ENCODE measurements at places on chromosomes 7 and 10. TPM values are rescaled to one million over a fixed set of nuclear protein-coding genes. Genes with fewer than 3 reads are reported as not detected.

DNA sequence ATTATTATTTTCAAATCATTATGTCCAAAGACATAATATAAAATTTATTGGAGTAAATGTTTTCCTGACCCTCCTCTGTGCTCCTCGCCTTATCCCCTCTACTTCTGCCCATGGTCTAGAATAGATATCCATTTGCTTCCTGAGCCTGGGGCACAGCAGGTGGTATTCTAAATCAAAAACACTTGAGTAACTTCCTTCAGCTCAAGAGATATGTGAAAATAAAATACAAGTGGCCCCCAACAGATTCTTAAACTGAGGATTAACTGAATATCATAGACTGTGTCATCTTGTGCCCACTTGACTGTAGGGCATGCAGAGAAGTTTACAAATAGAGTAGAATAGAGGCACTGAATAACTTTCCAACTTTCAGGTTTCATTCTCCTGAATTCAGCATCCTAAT lies 59.1 kb downstream of the HGF start:
- no peak overlapping the region for H3K27ac ChIP-seq
- DNase-seq = no peak
- no peaks in the 10 kb centered on the region for H3K27me3 ChIP-seq
- no peaks in the 10 kb centered on the region for H3K4me1 ChIP-seq
- H3K36me3 ChIP-seq = no peaks in the 10 kb centered on the region

Gene SPDYE9
- total RNA-seq = not detected

Gene GIMAP5
- total RNA-seq = not detected

DNA sequence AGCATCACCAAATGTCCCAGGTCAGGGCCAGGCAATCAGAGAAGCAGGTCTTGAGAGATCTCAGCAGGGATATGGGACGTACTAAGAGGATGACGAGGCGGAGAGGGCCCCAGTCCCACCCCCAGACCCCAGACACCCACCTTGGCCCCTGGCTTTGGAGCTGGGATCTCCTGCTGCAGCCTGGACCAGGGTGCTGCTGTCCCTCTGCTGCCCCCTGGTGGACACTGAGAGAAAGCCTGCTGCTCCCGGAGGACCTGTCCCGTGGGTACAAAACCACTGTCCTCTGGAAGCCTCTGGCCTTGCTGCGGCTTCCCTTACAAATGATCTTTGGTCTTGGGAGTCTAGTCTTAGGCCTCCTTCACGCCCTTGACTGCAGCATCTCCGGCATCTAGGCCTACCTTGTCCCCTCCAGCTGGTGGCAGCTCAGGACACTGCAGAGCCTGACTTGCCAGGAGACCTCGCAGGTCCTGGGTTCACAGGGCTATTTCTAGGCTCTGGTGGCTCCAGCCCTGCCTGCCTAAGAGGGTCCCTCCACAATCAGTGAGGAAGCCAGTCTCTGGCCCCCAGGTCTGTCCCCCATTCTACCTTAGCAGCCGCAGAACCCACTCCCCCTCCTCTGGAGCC lies 97.1 kb downstream of the RGS10 start:
- H3K4me3 ChIP-seq = no peak overlapping the region
- peak; percentile 95 for DNase-seq
- no peaks in the 10 kb centered on the region for H3K36me3 ChIP-seq
- H3K27me3 ChIP-seq = no peaks in the 10 kb centered on the region
- H3K27ac ChIP-seq = no peak overlapping the region

Gene TWIST1
- total RNA-seq = 0.31 TPM

DNA sequence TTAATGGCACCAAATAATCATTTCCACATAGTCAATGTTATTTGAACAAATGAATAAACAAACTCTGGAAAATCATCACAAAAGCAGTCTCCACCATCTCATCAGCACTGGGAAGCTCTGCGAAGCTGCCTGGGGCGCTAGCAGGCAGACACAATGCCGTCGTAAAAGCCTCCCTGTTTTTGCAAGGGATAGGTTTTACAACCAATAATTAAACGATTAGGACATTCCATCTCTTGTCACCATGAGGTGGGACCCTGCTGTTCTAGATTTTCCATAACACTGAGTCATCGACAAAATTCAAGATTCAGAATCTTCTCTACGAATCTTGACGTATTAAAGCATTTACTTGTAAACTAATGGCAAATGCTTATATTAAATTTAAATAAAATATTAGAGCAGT lies 172.8 kb upstream of the AKR1E2 start:
- no peak overlapping the region for H3K27ac ChIP-seq
- H3K36me3 ChIP-seq = no peaks in the 10 kb centered on the region
- H3K4me1 ChIP-seq = peaks cover 2% of the 10 kb centered on the region

Gene ZNF32
- total RNA-seq = 21.7 TPM

- H3K27me3 ChIP-seq = no peaks in the 10 kb centered on the region
- no peak overlapping the region for H3K27ac ChIP-seq
- no peaks in the 10 kb centered on the region for H3K36me3 ChIP-seq
- H3K4me1 ChIP-seq = no peaks in the 10 kb centered on the region
These were observed 41.9 kb upstream of the DAGLB start for GRCh38 chr7:6489612-6490011.

Gene FAM25C
- total RNA-seq = not detected

DNA sequence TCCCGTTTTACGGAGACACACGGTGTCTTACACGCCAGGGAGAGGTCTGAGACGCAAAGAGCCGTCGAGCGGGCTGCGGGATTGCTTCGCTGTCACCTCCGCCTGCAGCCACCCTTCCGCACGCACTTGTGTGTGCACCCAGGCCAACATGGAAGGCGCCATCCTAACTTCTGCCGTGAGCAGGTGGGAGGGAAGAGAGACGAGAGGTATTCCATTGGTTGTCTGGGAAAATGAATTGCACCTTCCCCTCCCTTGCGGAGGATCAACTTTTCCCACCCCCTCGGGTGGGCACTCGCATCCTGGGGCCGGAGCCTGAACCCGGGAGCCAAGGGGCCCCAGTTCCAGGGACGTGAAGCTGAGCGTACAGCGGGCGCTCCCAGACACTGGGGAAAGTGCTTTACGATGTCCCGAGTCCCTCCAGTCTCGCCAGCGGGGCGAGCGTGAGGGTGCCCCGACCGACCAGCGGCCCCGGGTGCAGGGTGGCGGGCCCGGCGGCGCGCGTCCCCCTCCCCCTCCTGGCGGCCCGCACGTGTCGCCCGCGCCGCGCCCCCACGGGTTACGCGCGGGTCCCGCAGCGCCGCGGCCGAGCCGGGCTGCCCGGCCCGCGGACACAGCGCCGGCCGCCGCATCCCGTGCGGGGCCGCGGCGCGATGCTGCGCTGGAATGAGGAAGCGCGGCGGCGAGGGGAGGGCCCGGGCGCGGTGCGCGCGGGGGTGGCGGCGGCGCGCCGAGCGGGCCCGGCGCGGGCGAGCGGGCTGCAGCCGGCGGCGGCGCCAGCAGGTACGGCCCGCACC lies 984 bp upstream of the IKZF1 start:
- H3K27me3 ChIP-seq = peaks cover 38% of the 10 kb centered on the region
- no peak overlapping the region for H3K27ac ChIP-seq
- DNase-seq = no peak
- 0 out of 2 replicates have a peak, but pooled peaks cover 1% of the 10 kb centered on the region for H3K4me1 ChIP-seq

Gene CCDC172
- 3.6 TPM for total RNA-seq

- peaks cover 5% of the 10 kb centered on the region for H3K4me1 ChIP-seq
- no peak overlapping the region for H3K4me3 ChIP-seq
- no peaks in the 10 kb centered on the region for H3K27me3 ChIP-seq
- no peak for DNase-seq
- H3K27ac ChIP-seq = no peak overlapping the region
- H3K36me3 ChIP-seq = no peaks in the 10 kb centered on the region
These were observed 56.6 kb upstream of the LAMB1 start for GRCh38 chr7:108059526-108059925.

Gene NYAP1
- total RNA-seq = 4.6 TPM

Gene CCL24
- not detected for total RNA-seq

GRCh38 chr10:90846746-90847145 lies 11.1 kb downstream of the HTR7 start:
- H3K4me3 ChIP-seq = no peak overlapping the region
- peaks cover 4% of the 10 kb centered on the region for H3K4me1 ChIP-seq
- H3K27ac ChIP-seq = no peak overlapping the region
- DNase-seq = no peak
- H3K36me3 ChIP-seq = peaks cover 13% of the 10 kb centered on the region

GRCh38 chr7:6438427-6438826 lies 9.3 kb downstream of the DAGLB start:
- no peak overlapping the region for H3K4me3 ChIP-seq
- no peak overlapping the region for H3K27ac ChIP-seq
- DNase-seq = no peak

DNA sequence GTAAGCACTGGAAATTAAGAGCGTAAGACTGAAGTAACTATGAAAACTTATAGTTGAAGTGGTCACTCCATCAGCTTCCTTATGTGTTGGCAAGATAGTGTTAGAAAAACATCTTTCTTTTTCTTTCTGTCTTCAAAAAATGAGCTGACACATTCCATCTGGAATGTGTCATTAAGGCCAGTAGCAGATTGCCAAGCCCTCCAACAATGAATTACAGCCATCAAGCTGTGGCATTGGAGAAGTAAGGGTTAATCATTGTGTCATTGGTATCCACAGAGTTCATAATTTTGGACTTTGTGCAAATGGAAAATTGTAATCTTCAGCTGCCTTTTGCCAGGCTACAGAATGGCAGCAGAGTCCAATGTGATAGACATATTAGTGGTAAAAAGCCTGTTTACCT lies 926.3 kb downstream of the NRG3 start:
- H3K27ac ChIP-seq = no peak overlapping the region
- no peaks in the 10 kb centered on the region for H3K27me3 ChIP-seq
- H3K4me3 ChIP-seq = no peak overlapping the region

DNA sequence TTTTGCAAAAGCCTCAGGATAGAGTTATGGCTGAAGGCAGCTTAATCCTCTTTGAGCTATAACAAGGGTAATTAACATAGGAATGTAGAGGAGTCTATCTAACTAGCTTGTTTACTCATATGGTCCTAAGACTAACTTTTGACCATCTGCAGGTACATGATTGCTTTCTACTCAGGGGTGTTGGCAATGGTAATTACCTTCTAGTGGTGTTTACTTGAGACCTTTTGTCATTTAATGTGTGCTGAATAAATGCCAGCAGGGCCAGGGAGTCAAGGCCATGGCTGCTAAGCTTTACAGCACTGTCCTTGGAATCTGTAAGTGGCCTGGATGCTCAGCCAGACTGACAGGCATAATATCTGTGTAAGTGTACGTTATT lies 1325.0 kb downstream of the XPNPEP1 start:
- H3K4me3 ChIP-seq = no peak overlapping the region
- peaks cover 5% of the 10 kb centered on the region for H3K4me1 ChIP-seq
- H3K27ac ChIP-seq = no peak overlapping the region
- H3K36me3 ChIP-seq = no peaks in the 10 kb centered on the region
- peaks cover 79% of the 10 kb centered on the region for H3K27me3 ChIP-seq

- no peak overlapping the region for H3K27ac ChIP-seq
- no peak for DNase-seq
- H3K36me3 ChIP-seq = no peaks in the 10 kb centered on the region
- H3K27me3 ChIP-seq = no peaks in the 10 kb centered on the region
- no peaks in the 10 kb centered on the region for H3K4me1 ChIP-seq
- H3K4me3 ChIP-seq = no peak overlapping the region
These were observed 905.3 kb downstream of the KCNMA1 start for GRCh38 chr10:76732306-76732705.

GRCh38 chr7:89714131-89714530 lies 440.1 kb upstream of the STEAP1 start:
- no peaks in the 10 kb centered on the region for H3K27me3 ChIP-seq
- no peak for DNase-seq
- no peak overlapping the region for H3K27ac ChIP-seq

Gene PPP1R3C
- total RNA-seq = 1.7 TPM

GRCh38 chr10:68781613-68782574 lies 45.4 kb upstream of the STOX1 start:
- no peaks in the 10 kb centered on the region for H3K27me3 ChIP-seq
- peaks cover 10% of the 10 kb centered on the region for H3K36me3 ChIP-seq
- no peak overlapping the region for H3K27ac ChIP-seq
- no peaks in the 10 kb centered on the region for H3K4me1 ChIP-seq

DNA sequence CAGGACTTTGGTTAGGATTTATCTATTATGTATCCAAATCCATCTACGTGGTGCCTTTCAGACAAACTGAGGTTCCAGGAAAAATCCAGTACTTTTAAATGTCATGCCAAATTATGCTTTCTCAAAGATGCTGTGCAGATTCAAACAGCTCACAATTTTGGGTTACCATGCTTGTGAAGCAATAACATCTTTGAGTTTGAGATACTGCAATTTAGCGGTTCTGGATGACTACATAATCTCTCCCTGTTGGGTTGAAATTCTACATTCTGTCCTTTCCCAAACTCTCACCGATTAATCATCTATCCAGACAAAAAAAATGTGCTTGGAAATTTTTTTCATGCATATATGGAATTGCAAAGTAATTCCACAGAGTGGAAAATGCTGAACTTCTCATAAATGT lies 3.5 kb downstream of the RHOBTB1 start:
- H3K36me3 ChIP-seq = no peaks in the 10 kb centered on the region
- H3K4me3 ChIP-seq = no peak overlapping the region
- peaks cover 9% of the 10 kb centered on the region for H3K4me1 ChIP-seq
- no peak for DNase-seq

Gene BICC1
- total RNA-seq = 1.0 TPM

DNA sequence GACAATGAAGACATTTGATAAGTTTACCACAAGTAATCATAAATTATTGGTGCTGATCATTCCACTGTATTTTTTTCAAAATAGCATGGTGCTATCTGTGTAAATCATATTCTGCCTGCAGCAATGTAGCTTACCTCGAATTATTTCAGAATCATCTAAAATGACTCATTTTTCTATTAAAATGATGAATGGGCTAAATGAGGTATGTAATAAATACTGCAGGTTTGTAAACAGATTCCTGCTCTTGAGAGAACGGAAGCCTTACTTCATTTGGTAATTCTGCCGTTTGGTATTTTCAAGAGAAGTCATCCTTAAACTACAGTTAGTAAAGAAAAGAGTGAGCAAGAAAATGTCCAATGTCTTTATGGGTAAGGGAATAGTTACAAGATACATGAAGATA lies 115.9 kb downstream of the CHCHD3 start:
- H3K36me3 ChIP-seq = no peaks in the 10 kb centered on the region
- DNase-seq = no peak
- no peak overlapping the region for H3K4me3 ChIP-seq
- H3K27ac ChIP-seq = no peak overlapping the region

DNA sequence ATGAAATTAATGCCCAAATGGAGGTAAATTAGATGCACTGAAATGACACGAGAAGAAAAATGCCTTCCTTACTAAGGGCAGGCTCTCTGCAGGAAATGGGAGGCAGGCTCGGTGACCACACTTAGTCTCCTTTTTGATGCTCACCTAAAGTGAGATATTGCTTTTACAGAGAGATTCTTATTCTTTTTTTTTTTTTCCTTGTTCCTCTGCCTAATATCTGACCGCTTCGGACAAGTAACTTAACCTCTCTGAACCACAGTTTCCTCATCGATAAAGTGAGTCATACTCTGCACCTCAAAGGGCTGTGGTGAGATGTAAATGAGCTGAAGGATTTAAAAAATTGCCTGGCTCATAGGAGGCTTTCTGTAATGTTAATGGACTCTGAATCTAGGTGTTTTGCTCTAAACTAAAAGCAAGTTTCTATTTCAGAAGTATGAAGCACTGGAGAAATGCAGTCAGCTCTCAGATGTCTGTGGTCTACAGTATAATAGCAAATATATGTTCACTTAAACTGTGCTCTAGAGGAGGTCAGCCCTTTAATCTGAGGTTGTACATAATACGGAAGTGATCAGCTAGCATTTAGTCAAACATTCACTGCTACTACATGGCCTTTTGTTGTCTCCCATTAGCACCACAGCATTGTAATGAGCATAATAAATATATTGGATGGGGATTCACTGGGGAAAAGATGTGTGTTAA lies 23.2 kb downstream of the NKX2-3 start:
- no peak overlapping the region for H3K27ac ChIP-seq
- DNase-seq = no peak
- no peaks in the 10 kb centered on the region for H3K36me3 ChIP-seq
- no peak overlapping the region for H3K4me3 ChIP-seq
- no peaks in the 10 kb centered on the region for H3K27me3 ChIP-seq
- H3K4me1 ChIP-seq = no peaks in the 10 kb centered on the region

Data from H1 (cell line).